Nasal cavity respiratory epithelium epithelial cell of viscerocranial mucosa (primary cell): ENCODE measurements at places on chromosomes 5 and 9. TPM values are rescaled to one million over a fixed set of nuclear protein-coding genes. Genes with fewer than 3 reads are reported as not detected.

LRRTM2 gene
- not detected in 2 replicates for total RNA-seq

SPATA31C1 gene
- total RNA-seq: not detected in 2 replicates

HACD4 gene
- 1.7 and 7.9 TPM in 2 replicates for total RNA-seq

SHOC1 gene
- under 0.01 and 0.07 TPM in 2 replicates for total RNA-seq

IL6ST gene
- 62.2 and 135 TPM in 2 replicates for total RNA-seq

FBN2 gene
- total RNA-seq: 50.4 and 182 TPM in 2 replicates

ZFP37 gene
- 0.68 and 1.8 TPM in 2 replicates for total RNA-seq

RAB3C gene
- not detected in 2 replicates for total RNA-seq

EPB41L4B gene
- total RNA-seq: 38.8 and 55.7 TPM in 2 replicates

ANXA1 gene
- total RNA-seq: 1,566 and 1,907 TPM in 2 replicates

FOXD4L6 gene
- total RNA-seq: under 0.01 TPM in 1 of 2 replicates, not detected in the other

SNX18 gene
- 39.3 and 63.1 TPM in 2 replicates for total RNA-seq

CBY3 gene
- 0.34 TPM in 1 of 2 replicates, not detected in the other for total RNA-seq

SMIM33 gene
- not detected in 2 replicates for total RNA-seq

KCNV2 gene
- total RNA-seq: not detected in 2 replicates

CCNJL gene
- 4.1 and 4.9 TPM in 2 replicates for total RNA-seq

MLANA gene
- not detected in 2 replicates for total RNA-seq

FGF10 gene
- not detected in 2 replicates for total RNA-seq
